ENCODE measurements at places on chromosomes 2 and 18.

DNA sequence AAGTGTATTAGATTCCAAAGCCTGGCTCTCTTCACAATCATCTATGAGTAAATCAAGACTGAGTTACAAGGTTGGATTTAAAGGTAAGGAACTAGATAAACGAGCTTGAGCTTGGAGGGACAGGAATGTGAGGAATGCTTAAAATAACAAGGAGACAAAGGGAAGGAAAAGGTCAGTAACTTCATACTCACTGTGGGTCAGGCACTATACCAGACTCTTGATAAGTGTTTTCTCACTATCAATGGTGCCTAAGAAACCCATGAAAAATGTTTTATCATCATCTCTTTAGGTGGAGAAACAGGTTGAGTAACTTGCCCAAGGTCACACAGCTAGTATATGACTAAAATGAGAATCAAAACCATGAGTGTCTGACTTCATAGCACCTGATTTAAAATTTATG is 212.1 kb downstream of the CDH2 start:
- no peak for DNase-seq

- DNase-seq: no peak
These were observed 1.3 kb downstream of the PTPN2 start for GRCh38 chr18:12882453-12883371.

GRCh38 chr2:29423061-29423666 is 307.9 kb downstream of the CLIP4 start:
- no peak for DNase-seq

GRCh38 chr2:119707117-119708087 is 28.4 kb downstream of the TMEM177 start:
- DNase-seq: no peak

DNA sequence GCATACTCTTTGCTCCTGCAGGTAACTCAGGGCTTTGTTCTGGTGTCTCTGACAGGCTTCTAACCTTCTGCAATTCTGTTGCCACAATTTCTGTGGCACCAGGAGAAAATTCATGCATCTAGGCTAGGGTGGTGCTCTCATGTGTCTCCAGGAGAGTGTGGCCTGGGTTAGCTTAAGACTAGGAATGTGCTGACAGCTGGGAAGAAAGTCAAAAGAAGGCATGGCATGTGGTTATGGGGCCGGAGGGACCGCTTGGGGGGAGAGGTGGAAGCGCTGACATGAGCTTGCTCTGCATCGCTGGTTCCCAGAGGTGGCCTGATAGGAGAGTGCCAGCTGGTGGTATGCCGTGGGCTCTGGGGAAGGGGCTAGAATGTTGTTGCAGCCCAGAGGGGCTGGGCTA is 173.3 kb upstream of the TNP1 start:
- DNase-seq: no peak

DNA sequence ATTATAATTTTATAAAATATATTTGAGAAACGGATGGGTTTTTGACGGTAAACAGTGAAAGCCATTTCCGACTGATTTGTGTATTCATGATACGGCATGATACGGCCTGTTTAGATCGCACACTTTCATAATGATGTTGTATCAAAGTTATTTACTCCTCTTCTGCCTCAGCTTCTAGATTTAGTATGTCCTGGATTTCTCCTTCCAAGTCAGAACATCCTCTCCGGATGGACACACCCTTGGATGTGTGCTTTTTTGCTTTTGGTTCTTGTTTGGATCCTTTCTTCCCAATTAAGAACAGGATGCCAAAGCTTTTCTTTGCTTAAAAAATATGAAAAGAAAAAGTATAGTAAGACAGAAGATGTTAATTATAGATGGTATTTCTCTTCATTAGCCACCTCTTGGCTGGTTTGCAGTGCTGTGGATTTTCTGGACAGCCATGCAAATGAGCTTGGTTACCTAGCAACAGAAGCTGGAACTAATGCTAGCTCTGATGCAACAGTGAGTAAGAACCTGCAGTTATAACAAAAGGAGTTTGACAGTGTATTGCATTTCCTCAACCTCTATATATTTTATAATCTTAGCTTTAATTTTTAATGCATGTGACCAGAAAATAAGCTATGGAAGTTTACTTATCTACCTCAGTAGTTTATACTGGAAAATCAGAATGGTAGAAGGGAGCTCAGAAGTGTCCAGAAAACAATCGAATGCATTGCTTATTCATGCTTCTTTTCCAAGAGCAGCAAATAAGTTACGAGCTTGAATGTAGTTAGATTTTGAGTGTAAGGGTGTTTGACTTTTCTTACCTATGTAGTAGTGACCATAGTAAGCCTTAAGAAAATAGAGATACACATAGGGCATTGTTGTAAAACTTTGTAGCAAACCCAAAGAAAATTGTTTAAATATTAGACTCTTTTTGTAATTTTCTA is 27.9 kb downstream of the RMND5A start:
- DNase-seq: no peak

DNA sequence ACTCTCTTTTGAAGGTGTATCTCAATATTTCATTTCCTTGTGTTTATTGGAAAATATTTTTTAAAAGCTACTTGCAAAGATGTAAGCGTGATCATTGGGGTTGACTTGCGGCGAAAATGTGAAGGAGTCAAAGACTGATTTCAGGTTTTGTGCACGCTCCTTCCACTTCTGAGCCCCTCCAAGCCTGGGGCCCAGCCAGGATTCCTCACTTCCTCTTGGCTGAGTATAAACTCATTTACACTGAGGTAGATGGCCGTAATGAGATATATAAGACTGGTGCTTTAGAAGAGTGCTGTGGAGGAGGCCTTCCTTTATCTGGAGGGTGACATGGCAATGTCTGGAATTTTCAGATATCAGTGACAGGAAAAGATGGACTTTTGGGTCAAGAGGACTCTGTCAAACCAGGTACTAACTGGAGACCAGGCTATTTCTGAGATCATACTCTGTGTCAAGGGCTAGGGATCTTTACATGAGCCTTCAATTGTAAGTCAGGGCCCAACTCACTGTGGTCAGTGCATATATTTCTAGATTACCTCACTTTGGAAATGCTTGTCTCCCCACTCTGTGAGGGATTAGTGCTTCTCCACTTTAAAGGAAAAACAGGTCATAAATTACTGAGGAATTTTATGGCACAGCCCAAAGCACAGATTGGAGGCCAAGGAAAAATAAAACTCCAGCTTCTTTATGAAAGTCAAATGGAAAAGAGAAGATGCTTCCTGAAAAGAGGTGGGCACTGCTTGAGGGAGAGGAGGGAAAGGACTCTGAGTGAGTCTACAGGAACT is 22.8 kb downstream of the PRKCE start:
- no peak for DNase-seq

- no peak for DNase-seq
These were observed 49.2 kb downstream of the PKDCC start for GRCh38 chr2:42096869-42097591.

DNA sequence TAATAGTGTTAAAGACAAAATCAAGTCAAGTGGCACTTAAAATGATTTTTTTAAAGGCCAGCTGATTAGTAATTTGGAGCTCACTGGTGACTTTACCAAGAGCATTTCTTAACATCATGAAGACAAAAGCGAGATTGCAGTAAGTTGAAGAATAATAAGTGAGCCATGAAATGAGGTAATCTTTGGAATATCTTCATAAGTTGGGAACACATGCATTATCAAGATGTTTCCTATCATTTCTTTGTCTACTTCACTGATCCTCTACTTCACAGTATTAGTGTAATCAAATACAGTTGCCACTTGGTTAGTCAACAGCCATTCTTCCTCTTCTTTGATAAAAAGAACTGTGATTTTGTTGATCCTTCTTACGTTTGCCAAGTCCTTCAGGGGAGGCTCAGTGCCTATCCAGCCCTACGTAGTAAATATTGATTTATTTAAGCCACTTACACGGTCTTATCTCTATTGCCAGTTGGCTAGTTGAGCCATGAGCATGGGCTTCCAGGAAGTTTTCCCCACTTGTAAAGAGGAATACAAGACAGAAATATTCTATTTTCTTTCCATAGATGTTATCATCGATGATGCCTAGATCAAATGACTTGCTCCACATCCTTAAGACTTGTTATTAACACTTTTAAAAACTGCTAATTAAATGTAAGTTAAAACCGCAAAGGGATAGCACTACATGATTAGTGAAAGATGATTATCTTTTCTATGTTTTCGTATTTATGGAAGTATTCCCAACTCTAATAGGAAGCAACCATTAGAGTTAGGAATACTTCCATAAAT is 46.1 kb downstream of the YES1 start:
- DNase-seq: no peak

DNA sequence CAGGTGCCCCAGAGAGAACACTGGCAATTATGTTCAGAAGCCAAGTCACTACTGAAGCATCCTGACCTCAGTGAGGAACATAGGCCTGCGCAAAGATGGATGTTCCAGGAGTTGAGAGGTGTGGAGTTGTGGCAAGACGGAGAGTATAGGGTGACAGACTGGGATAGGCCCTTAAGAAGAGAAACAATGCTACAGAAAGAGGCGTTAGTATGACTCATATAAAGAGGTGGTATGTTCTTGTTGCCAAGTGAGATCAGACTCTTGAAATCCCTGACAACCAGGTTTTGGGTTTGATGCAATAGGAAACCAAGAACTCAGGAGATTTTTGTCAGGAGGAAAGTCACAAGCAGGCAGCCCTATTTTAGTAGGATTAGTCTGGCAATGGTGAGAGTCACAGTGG is 185.6 kb downstream of the RIT2 start:
- no peak for DNase-seq

GRCh38 chr2:211331736-211332135 is 775.3 kb downstream of the CPS1 start:
- DNase-seq: no peak

DNA sequence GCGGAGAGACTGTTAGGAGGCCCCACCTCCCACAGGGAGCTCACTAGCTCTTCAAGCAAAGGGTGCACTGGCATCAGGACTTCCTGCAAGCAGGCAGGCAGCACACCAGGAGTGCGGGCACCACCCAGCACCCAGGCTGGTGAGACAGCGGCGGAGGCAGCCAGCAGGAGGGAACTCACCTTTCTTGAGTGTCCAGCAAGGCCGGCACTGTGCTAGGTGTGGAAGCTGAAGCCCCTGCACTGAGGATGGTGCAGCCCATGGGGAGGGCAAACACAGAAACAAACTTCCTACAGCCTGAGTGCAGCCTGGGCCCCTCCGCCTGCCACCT is 100.7 kb upstream of the ID2 start:
- no peak for DNase-seq

DNA sequence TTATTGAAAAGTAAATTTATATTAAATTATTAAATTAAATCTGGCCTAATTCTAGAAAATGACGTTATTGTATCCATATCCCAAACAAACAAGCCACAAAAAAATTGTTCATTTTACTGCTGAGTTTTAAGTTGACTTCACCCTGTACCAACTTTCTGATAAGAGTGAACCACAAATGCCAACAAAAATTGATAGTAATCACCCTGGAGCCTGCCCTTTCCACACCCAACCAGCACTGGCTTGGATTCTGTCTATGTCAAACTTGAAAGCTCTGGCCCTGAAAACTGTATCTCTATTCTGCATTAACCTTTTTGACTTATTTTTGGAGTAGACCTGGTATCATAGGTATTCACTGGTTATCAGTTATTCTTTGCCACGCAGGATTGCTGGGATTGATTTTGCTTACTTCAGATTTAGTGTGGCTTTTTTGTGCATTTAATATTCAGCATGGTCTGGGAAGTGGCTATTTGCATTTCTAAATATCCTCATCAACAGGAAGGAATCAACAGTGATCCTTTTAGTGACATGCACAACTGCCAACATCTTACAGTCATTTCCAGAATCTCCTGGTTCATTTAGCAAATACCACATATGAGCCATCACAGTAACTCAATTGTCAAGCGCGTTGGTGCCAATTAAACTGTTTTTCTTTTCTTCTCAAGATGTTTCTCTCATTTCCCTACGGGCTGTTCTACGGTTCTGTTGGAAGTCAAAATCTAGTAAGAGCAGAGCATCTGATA is 11.4 kb upstream of the SRBD1 start:
- DNase-seq: no peak

- no peak for DNase-seq
These were observed 6.5 kb downstream of the MRO start for GRCh38 chr18:50813353-50813752.

GRCh38 chr2:191114403-191114886 is 36.3 kb downstream of the STAT4 start:
- no peak for DNase-seq

DNA sequence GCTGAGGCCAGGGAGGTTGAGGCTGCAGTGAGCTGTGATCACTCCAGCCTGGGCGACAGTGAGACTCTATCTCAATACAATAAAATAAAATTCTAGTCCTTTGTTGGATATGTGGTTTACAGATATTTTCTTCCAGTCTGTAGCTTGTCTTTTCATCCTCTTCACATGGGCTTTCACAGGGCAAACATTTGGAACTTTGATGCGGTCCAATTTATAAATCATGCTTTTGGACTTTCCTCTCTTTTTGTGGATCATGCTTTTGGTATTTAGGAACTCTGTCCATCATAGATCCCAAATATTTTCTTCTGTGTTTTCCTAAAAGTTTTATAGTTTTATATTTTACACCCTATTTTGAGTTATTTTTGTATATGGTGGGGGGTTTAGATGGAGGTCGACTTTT is 14.9 kb downstream of the RAB10 start:
- no peak for DNase-seq

DNA sequence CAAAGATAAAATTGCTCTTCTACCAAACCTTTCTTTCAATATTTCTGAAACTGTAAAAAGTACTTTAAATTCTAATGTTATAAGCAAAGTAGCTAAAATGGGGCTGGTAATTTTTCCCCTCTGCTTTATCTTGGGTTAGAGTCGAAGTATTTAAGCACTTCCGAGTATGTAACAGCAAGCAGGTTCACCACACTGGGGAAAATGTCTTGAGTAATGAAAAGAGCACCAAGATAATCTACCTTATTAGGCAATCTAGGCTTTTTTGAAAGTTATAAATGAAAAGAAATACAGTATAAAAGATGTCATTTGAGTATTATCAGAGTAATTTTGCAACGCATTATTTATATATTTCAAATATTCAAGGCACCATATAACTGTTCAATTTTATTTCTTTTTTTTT is 687 bp upstream of the DSG3 start:
- DNase-seq: no peak
